ENCODE measurements at places on chromosomes 1 and 21.

DNA sequence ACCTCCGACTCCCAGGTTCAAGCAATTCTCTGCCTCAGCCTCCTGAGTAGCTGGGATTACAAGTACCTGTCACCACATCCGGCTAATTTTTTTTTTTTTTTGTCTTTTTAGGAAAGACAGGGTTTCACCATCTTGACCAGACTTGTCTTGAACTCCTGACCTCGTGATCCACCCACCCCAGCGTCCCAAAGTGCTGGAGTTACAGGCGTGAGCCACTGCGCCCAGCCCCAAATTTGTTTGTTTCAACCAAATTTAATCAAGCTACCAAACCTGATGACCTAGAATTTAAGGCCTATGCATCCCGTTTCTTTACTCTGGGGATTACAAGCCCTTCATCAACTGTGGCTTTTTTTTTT lies 58.3 kb upstream of the TBX15 start:
- no peak for DNase-seq

DNA sequence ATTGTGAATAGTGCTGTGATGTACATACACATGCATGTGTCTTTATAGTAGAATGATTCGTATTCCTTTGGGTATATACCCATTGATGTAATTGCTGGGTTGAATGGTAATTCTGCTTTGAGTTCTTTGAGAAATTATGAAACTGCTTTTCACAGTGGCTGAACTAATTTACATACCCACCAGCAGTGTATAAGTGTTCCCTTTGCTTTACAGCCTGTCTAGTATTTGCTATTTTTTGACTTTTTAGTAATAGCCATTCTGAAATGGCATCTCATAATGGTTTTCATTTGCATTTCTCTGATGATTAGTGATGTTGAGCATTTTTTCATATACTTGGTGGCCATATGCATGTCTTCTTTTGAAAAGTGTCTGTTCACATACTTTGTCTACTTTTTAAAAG lies 54.5 kb upstream of the FAM78B start:
- no peak for DNase-seq

- DNase-seq, result no peak
Observed at GRCh38 chr1:178579562-178579961, 66.7 kb downstream of the TEX35 start.

GRCh38 chr1:168119750-168120149 lies 17.0 kb downstream of the GPR161 start:
- DNase-seq, result no peak

DNA sequence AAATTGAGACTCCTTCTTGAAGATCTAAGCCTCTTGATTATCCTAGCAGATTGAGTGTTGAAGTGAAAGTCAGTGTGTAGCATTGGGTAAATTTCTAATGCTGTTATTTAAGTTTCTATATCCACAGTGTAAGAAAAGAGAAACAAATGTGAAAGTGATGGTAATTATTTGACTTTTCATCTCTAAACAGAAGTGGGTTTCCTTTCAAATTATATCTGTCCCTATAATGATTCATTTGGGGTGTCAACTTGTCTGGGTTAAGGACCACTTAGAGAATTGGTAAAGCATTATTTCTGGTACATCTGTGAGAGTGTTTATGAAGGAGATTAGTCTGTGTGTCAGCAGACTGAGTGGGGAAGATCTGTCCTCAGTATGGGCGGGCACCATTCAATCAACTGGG lies 133.0 kb upstream of the HMCN1 start:
- DNase-seq, result no peak

- DNase-seq, result no peak
Observed at GRCh38 chr1:107941123-107941522, 23.9 kb downstream of the VAV3 start.

- DNase-seq, result peak; percentile 38
Observed at GRCh38 chr1:28971980-28972771, 57.8 kb downstream of the EPB41 start.

GRCh38 chr1:10900251-10900651 lies 103.8 kb upstream of the CASZ1 start:
- DNase-seq, result no peak

DNA sequence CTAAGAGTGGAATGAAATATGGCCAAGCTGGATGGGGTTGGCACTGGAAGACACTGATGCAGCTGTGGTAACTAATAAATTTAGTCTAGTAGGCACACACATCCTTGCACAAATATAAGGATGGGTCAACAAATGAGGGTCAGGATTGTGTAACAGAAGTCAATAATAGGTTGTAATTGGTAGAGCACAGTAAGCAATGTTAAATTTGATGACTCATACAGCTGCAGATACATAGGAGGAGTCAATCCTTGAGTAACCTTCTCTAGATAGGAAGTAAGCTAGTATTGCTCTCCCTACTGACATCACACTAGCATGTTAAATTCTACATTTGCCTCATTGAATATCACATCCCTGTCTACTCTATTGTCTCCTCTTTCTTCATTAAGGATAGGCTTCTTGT lies 332.1 kb downstream of the PTPRC start:
- DNase-seq, result no peak

DNA sequence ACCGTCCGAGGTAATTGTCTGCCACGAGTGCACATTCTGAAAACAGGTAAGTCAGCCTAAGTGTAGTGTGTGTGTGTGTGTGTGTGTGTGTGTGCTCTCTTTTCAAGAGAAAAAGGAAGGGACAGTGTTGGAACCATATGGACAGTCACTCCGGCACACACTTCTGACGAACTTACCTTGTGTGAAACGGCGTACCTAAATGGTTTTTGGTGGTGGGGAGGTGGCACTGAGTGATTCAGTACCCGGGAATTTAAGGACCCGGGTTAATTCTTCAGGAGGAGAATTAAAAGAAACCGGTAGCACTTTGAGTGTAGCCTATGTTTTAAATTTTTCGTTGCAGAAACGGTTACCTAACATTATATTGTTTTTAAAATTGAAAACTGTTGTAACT lies 286 bp downstream of the ODR4 start:
- DNase-seq, result no peak

DNA sequence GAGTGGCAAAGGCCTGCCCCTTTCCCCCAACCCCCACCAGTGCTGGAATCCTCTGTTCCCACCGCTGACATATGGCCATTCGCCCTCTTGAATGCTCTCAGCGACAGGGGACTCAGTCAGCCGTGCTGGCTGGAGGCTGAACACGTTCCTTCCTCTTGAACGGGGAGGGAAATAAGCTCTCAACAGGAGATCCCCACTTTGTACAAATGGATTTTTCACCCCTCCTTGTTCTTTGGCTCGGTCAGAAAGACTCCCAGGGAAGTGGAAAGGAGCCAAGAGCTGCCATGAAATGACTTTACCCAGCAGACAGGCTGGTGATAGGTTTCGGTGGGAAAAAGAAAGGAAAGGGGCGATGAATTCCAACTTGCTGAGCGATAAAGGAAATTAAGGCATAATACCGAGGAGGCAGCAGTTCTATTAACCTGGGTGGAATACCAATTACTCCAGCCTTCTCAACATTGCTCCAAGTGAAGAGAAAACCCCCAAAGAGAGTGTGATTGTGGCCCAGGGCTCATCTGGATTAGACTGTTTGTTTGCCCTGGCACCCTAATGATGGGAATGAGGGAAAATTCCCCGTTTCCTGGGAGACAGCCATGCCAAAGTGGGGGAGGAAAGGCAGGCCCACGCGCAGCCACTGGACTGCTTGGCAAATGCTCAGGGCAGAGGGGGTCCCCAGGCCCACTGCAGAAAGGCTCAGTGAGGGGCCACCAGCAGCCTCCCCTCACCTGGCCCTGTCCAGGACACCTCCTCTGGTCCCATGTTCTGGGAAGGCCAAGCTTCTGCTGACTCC lies 23.9 kb downstream of the LRP8 start:
- no peak for DNase-seq

GRCh38 chr21:42681296-42682206 lies 28.1 kb downstream of the PDE9A start:
- DNase-seq, result no peak

- DNase-seq, result no peak
Observed at GRCh38 chr1:97071173-97071572, 349.6 kb downstream of the PTBP2 start.

DNA sequence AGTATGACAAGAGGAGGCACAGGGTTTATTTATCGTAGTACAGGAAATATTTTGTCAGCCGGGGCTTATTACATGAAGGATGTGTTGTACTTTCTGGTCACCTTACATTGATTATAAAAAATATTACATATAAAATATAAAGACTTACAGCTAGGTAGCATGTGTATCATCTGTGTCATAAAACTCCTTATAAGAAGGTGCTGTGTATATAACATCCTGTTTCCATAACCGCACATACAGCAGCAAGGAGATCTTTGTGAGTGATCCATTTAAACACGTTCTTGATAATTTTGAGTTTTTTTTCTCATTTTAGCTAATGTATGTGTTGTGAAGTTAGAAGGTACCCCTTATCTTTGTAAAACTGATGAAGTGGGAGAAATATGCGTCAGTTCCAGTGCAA lies 60.1 kb downstream of the S100B start:
- no peak for DNase-seq

DNA sequence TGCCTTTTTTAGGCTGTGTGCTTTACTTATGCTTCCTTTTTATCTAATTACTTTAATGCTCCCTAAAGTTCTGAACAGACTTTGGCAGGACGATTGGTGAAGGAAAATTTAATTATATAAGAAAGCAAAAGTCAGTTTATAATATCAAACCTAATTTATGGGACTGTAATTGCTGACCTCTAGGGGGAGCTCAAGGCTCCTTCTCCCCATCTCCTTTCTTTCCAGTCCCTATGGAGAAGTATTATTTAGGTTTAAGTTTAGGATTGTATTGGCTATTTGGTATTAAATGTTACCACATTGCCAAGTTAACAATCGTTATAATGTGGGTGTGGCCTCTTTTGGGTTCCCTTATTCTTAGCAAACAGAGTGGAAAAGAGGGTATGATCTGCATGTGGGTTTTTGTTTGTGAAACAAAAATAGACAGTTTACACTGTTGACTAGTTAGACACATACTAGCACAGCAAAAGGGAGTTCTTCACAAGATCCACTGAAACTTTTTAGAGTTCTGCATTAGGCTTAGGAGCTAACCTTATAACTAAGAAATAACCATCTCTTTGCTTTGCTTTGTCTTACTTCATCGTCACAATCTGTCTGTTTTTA lies 48.2 kb upstream of the TNFSF4 start:
- no peak for DNase-seq

GRCh38 chr1:178282949-178283367 lies 189.1 kb downstream of the RASAL2 start:
- no peak for DNase-seq

GRCh38 chr1:35406103-35406502 lies 137.6 kb downstream of the ZMYM4 start:
- no peak for DNase-seq

DNA sequence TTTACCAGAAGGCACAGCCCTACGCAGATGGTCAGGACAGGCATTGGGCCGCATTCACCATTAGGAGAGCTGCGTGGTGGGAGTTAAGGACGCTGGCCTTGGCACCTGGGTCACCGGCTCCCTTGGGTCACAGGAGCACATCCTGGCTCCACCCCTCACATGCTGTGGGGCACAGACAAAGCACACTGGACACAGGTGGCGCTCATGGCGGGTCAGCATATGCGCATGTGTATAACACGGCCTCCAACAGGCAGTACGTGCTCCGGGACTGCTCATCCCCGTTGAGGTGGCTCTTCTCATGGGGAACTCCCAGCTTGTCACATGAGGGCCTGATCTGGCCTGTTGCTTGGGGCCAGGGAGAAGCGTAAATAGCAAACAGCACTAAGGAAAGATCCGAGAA lies 25.0 kb downstream of the PGBD5 start:
- no peak for DNase-seq

DNA sequence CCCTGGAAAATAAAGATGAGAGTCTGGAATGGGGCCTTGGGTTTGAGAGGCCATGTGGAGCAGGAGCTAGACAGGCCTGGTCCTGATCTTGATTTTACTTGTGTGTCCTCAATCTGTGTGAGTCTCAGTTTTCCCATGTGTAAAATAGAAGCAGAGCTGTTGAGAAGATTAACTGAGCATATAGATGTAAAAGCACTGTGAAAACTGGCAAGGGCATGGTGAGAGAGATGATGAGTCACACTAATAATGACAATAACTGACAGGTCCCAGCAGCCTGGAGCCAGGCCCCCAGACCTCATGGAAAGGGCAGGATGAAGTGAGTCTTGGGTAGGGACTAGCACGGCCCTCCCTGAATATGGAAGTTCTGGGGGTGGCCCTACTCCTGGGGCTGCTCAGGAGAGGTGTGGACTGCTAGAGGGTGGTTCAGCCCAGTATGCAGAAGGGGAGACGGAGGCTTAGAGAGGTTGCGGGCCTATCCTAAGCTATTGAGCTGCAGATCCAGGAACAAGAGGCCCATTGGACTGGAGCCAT lies 2.8 kb upstream of the AHDC1 start:
- DNase-seq, result no peak

DNA sequence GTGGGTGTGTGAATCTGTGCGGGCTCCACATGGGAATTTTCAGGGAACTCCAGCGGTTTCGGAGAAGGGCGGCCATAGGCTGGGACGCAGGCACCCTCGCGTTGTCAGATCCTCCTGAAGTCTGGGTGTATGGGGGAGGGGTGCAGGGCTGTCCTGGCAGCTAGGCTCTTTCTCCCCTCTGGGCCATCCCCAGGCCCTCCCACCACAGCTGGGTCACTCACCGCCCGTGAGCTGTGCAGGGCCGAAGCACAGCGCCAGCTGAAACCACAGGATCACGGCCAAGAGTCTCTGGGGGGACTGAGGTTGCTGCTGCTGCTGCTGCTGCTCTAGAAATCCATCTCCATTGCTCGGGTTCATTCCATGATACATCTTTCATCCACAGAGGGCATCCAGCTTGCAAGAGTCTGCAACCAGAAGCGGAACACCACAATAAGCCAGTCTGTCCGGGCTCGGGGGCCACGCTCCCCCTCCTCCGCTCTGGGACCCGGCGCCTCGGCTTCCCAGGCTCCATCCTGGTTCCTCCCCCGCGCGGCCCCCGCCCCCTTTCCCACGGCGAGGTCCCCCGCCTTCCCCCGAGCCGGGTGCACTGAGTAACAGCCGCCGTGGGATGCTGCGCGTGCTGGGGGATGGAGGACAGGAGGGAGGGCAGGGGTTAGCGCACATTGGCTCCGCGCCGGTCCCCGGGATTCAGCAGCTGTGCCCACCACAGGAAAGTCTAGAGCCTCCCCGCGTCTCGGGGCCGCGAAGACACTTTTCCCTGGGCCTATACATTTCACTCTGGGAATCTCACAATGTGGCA lies 720 bp downstream of the SUSD4 start:
- DNase-seq, result no peak

GRCh38 chr1:236686815-236687160 lies 489 bp downstream of the ACTN2 start:
- DNase-seq, result no peak

All from retinal pigment epithelial cell (primary cell).